ENCODE measurements at places on chromosomes 1 and 21.

GRCh38 chr1:40132383-40133311, 28.5 kb upstream of the RLF start:
- DNase-seq, result no peak

GRCh38 chr1:177065430-177065829, 99.1 kb downstream of the ASTN1 start:
- DNase-seq, result no peak

DNA sequence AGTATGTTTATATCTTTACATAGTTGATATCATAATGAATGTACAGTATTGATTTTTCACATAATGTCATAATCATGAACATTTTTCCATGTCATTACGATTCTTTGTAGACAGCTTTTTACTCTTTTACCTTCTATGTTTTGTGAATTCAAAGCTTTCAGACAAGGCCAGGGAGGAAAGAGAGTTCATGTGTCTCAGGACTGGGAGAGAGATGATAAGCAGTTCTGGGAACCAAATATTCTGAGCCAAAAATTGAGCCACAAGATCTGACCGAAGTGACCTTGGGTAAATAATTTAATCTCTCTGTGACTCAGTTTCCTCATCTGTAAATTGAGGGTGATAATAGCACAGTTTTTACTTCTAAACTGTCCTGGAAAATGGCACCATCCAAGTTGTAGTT, 31.8 kb downstream of the CSF1 start:
- no peak for DNase-seq

- DNase-seq, result no peak
Observed at GRCh38 chr1:150477320-150477719, 9.9 kb upstream of the TARS2 start.

DNA sequence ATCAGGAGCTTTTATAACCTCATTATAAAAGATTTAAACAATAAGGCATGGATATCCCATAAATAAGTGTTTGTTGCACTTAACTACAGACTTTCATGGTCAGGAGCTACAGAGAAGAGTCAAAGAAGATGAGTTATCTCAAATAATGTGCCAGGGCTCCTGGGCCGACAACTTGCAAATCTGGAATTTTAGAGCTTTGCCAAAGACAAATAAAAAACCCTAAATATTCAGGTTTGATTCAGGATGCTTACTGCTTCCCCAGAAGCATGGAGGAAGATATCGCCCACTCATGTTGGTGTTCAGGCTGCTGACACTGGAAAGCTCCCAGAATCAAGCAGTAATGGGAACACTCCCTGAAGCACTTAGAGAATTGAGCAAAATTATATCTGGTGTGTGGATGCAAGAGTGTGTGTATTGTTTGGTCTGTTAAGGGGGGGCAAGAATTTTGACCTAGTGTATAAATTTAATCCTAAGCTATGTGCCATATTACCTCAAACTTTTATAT, 176.9 kb upstream of the ESRRG start:
- DNase-seq, result no peak

DNA sequence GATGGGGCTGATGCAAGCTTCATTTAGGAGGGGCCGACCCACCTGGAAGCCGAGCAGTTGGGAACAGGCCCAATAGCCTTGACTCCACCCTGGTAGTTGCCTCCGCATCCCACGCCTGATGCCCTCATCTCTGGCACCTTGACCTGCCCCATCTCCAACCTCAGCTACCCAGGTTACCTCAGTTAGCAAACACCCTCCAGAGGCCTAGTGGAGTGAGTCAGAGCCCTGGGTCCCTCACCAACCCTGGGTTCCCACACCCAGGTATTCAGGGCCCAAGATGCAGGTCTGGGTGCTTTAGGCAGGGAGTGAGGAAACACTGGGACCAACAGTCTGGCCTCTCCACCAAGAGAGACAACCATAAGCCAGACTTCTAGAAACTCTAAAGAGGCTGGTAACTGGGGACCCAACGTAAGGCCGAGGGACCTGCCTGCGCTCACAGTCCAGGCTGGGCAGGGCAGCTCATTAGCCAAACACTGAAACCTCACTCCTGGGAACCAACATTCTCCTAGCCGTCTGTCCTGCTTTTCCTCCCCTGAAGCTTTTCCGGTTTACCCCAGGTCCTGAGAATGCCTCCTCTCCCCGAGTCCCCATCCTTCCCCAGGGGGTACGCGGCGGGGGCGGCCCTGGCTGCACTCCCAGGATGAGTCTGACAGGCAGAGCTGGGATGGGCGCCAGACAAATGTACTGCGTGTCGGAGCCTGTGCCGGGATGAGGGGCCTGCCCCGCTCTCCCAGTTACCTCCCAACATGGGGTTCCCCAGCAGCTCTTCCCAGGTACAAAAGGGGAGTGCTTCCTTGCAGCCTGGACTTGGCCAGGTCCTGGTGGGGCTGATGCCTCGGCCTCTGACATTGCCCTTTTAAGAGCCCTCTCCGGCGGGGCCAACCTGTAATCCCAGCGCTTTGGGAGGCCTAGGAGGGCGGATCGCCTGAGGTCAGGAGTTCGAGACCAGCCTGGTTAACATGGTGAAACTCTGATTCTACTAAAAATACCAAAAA, 8.9 kb upstream of the CELSR2 start:
- no peak for DNase-seq

DNA sequence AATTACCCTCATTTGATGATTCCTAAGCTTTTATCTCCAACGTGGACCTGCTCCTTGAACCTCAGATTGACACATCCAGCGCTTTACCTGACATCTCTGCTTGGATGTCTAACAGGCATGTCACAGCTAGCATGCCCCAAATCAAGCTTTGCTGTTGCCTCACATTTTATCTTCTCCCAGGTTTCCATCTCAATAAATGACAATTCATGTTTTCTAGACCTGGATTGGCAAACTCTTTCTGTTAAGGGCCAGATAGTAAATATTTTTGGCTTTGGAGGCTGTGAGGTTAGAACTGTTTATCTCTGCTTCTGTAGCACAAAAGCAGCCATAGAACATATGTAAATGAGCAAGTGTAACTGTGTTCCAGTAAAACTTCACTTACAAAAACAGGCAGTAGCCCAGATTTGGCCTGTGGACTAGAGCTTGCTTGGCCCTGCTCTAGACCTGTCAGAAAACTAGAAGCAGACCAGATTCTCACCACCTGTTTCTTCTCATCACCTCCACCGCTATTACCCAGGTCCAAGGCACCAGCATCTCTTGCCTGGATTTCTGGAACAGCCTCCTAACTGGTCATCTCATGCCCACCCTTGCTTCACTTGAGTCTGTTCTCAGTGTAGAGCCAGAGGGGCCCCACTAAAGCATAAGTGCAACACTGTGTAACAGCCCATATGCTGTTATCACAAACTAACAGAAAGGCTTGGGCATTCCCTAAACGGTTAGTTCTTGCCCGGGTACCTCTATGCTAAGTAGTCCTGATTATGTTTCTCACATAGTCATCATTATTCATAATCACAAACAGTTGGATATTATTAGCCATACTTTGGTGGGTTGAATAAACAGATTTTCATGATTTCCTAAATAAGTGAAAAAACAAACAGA, 42.3 kb downstream of the UBE4B start:
- no peak for DNase-seq

DNA sequence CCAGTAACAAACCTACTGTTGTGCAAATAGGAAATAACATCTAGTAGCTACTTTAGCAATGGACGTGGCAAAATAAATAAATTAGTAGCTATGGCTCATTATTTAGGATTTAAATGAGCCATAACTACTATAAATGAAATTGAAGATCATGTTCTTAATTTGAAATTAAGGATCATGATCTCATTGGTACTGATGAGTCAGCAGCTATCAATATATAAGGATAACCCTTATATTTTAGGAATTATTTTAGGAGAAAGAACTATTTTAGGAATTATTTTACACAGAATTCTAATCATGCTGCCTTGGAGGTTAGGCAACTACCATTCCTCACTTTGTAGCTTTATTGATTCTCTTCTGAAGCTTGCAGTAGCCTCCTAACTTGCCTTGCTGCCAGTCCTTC, 24.0 kb downstream of the DR1 start:
- no peak for DNase-seq

- no peak for DNase-seq
Observed at GRCh38 chr1:6096243-6097116, 50.8 kb downstream of the KCNAB2 start.

DNA sequence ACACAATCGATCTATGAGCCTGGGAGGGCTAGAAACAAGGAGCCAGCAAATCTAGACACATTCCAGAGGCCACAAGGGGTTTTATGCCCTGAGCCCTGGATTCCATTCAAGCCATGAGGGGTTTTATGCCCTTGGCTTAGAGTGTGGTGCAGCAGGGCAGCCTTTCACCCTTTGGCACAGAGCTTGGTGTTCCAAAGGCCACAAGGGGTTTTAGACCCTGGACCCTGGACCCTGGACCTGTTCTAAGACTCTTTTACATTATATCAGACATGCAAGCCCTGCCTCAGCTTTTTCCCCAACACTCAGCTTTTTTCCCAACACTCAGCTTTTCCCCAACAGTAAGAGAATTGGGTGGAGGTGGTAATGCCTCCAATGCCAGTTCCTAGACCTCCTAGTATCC, 13.3 kb downstream of the MSTO1 start:
- no peak for DNase-seq

- no peak for DNase-seq
Observed at GRCh38 chr21:45918835-45919447, 62.6 kb upstream of the COL6A1 start.

DNA sequence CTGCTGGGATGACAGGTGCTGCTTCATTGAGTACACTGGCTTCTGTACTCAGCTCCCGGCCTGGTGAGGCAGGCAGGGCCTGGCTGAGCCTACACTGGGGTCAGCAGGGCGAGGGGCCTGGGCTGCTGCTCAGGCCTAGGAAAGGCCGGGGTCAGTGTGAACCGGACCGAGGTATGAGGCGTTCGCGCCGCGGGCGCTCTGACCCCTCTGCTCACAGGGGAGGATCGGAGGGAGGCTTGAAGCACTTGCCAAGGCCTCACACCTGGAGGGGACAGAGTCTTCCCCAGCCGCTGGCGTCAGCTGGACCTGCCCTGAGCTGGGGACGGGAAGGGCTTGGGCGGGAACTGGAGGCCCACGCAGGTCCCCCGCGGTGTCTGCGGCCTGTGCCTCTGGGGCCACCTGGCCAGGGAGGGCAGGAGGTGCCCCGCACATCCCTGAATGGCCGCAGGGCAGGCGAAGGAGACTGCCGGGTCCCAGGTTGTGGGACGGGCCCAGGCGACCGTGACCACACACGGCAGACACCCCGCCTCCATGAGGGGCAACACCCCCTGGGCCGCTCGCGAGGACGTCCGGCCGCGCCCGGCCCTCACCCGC, 466 bp downstream of the PEX10 start:
- no peak for DNase-seq

DNA sequence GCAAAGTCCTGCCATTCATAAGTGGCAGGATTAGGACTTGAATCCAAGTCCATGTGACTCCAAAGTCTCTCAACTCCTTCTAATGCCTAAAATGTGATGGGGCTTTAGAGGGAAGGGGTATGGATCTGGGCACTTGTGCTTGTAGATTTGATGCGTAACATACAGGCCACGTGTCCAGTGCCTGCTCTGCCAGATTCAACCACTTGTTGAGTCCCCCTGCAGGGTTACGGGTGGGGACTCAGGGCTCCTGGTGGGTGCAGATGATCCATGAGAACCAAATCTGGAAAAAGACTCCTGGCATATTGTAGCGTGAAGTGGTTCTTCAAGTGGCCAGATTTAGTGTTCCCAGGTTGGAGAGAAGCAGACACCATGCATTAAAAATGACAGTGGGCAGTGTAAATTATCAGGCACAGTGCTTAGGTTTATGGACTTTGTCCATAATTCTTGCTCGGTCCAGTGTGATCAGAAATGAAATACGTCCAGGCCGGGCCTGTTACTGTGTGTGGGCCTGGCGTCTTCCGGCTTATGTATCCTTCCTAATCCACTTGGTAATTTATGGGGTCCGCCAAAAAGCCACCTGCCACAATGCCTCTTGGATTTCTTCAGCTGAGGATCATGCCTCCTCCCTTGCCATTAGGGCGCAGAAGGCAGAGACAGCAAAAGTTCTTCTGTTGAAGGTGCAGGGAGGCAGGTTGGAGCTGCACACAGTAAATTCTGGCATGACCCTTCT, 51.2 kb upstream of the LRP8 start:
- no peak for DNase-seq

DNA sequence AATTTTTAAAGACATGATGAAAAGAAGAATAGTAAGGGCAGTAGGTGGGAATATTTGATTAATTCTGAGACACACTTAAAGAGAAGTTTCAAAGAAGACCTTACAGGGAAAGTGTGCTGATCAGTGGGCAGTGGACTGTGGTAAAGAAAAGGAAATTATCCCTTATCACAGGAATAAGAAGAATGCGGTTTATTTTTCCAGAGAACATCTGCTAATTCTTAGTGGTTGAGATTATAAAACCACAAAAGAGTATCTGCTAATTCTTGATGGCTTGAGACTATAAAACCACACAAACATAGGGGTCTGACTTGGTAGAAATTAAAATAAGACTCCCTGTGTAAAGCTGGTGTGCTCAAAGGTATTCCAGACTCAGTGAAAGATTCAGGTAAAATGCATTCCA, 60.0 kb upstream of the KCTD3 start:
- DNase-seq, result no peak

DNA sequence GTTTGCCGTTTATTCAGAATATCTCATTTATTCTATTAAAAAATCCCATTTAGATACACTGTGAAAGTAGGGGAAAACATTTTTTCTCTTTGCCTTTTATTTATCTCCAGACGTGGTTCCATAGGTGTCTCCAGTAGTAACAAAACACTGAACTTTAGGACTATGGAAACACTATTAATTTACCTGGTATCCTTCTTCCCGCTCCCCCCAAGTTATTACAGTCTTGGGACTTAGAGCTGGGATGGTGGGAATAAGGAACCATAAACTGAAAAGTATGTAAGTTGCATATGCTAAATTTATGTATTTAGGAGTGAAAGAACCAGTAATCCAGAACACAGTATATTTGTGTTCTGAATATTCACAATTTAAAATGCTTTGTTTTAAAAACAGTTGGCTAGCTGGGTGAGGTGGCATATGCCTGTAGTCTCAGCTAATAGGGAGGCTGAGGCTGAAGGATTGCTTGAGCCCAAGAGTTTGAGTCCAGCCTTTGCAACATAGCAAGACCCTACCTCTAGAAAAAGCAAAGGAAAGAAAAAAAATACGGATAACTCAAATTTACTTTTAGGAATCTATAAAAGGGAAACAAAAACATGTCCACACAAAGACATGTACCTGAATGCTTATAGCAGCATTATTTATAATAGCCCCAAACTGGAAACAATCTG, 3.1 kb downstream of the DNAJB4 start:
- no peak for DNase-seq

- DNase-seq, result no peak
Observed at GRCh38 chr1:114339379-114339778, 171.6 kb downstream of the TRIM33 start.

GRCh38 chr1:44602634-44603628, 71.3 kb downstream of the TMEM53 start:
- no peak for DNase-seq

DNA sequence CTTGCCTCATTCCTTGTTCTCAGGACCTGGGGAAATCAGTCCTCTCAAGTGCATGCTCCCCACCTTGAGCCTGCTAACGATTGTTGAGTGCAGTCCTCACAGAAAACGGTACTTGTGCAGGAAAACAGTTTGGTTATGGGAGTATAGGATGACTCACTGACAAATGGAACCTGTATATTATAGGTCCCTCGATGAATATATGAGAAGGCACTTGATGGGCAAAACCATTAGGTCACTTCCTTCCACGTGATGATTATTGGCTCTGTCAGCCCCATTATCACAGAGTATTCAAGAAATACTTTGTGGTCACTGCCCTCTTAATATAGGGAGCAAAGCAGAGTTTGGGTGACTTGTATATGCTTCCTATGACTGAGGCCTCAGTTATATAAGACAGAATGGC, 6.2 kb downstream of the CCDC17 start:
- no peak for DNase-seq

- DNase-seq, result no peak
Observed at GRCh38 chr1:8870103-8870502, 8.4 kb downstream of the ENO1 start.

GRCh38 chr1:106846656-106847055, 209.8 kb upstream of the PRMT6 start:
- no peak for DNase-seq
